ENCODE measurements at places on chromosomes 7 and 10. TPM values are rescaled to one million over a fixed set of nuclear protein-coding genes. Genes with fewer than 3 reads are reported as not detected.

The PROSER2 gene
- 11.2 TPM for total RNA-seq

The HOXA1 gene
- 0.68 TPM for total RNA-seq

The MCM10 gene
- total RNA-seq = 6.3 TPM

The OR13A1 gene
- not detected for total RNA-seq

The DLX5 gene
- not detected for total RNA-seq

The LLCFC1 gene
- not detected for total RNA-seq

The SLC16A12 gene
- total RNA-seq = 0.14 TPM

The STEAP1 gene
- 27.6 TPM for total RNA-seq

The CYP26A1 gene
- total RNA-seq = 2.2 TPM

The VAX1 gene
- total RNA-seq = not detected

The CPN1 gene
- not detected for total RNA-seq

The ADAM22 gene
- 2.0 TPM for total RNA-seq

The GCK gene
- not detected for total RNA-seq

The TUBAL3 gene
- total RNA-seq = 0.34 TPM
